ENCODE measurements at places on chromosomes 2 and 18.

DNA sequence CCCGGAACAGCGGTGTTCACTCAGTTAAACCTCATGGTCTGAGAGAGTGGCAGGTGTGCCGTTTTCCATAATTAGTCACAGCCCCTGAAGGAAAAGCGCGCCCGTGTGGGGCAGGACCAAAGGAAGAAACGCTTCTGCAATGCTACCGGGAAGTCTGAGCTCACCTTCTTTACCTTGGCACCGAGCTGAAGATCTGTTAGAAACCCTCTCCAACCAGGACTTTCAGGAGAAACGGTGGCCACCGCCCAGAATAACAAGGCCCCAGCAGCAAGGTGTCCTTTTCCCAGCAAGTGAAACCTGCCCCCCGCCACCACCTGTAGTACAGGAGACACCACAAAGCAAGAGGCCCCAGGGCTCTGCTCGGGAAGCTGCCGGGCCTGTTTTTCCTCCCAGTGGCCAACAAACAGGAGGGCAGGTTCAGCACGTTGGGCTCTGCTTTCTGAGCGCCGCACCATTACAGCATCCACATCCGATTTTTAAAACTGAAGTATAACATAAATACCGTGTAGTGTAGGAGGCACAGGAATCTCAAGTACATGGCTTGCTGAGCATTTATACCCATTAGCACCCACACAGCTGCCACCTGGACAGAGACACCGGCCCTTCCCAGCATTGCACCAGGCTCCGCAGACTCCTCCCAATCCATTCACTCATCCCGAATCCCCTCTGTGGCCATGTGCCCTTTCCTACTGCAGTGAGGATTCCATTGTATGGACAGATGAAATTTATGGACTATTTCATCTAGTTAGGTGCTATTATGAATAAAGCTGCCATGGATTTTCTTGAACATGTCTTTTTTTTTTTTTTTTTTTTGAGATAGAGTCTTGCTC, 121.8 kb upstream of the RIOK3 start:
- no peak for DNase-seq

DNA sequence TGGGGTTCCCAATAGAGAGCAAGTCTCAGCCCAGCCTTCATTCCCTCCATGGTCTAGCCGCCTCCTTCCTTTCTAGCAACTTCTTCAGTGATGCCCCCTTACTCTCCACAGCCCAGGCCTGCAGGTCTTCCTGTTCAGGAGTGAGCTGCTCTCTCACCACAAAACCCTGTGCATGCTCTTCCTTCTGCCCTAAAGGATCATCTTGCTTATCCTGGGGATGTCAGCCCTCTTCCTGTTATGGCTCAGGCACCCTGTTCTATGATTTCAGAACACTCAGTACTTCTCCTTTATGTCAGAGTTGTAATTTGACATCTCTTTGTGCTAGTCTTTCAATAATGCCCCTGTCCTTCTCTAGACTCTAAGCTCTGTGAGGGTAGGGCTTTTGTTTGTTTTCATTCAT, 19.4 kb downstream of the TMEM178A start:
- no peak for DNase-seq

- no peak for DNase-seq
Observed at GRCh38 chr2:99374747-99375146, 37.6 kb downstream of the EIF5B start.

DNA sequence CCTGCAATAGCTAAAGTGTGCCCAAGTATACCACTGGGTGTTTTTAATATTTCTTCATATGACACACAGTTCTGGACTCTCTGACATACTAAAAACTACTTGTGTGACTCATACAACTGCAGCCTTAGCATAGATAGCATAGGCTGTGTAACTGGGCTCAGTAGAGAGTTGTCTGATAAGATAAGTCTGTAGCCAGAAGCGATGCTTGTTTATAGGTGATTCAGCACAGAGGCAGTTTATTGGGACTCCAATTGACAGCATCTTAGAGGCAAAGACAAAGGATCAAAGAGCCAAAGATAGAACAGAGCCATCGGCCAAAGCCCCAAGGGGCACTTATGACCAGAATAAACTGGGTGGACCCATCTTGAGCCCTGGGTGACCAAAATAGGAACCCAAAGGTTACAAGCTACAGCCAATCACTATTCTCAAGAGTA, 42.3 kb downstream of the AAK1 start:
- DNase-seq: peak; percentile 76

- DNase-seq: no peak
Observed at GRCh38 chr2:133952420-133952819, 301.5 kb upstream of the MGAT5 start.

GRCh38 chr18:7566567-7567473, at the start of gene PTPRM:
TSS of gene PTPRM (plus strand) at chr18:7567316. CDS start at chr18:7567819, 503 bp downstream.
- peak; percentile 76 for DNase-seq

DNA sequence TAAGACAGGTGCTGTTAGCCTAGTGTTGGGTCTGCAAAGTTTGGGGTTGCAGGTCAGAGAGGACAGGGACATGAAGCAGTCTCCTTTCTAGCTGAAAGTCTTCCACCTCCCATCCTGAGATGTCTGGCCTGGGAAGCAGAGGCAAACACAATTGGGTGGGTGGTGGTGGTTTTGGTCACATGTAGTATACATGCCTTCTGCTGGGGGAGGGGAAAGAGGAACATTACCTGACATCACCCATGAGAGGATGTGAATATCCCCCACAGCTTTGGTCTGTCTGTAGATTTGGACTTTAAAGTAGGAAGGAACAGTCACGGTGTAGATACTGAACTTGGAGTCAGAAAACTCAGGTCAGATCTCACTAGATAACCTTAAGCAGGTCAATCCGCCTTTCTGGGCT, 4.6 kb upstream of the DNAJC5G start:
- DNase-seq: no peak

- no peak for DNase-seq
Observed at GRCh38 chr2:223060201-223060825, 8.3 kb downstream of the KCNE4 start.

DNA sequence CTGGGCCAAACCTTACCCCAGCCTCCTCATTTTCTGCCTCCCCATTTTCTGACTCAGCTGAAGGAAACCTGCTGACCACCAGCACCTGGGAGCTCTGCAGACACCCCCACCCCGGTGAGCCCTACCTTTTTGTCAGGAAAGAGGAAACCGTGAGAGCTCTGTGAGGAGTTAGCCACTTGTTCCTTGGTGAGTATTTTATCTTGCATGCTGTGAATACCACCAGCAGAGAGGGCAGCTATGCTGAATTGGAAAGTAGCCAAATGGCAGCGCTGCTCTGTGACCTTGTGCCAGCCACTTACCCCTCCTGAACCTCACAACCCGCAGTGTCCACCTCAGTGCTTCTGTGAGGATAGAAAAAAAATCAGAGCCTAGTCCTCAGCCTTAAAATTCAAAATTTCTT, 2.5 kb downstream of the MPPE1 start:
- DNase-seq: no peak

- DNase-seq: peak; percentile 19
Observed at GRCh38 chr2:182980115-182980514, 58.1 kb downstream of the NCKAP1 start.

All from amniotic stem cell (primary cell).